Camera-type eye (tissue), 1 donor: ENCODE measurements at places on chromosomes 1 and 21. TPM values are rescaled to one million over a fixed set of nuclear protein-coding genes. Genes with fewer than 3 reads are reported as not detected.

Gene HTR6
- not detected for total RNA-seq

Gene TNNT2
- total RNA-seq = 10.0 TPM

Gene ZFP69B
- total RNA-seq = 10.4 TPM

Gene PGLYRP4
- total RNA-seq = 0.27 TPM

Gene TMEM54
- total RNA-seq = 10.6 TPM

Gene CR1L
- not detected for total RNA-seq

Gene RIPPLY3
- 0.60 TPM for total RNA-seq

Gene CIART
- 5.7 TPM for total RNA-seq

Gene HMCN1
- total RNA-seq = 20.4 TPM

Gene B3GALT2
- total RNA-seq = 25.5 TPM

Gene KRTAP13-3
- total RNA-seq = not detected

Gene RUNX3
- 0.49 TPM for total RNA-seq

Gene SRRM1
- total RNA-seq = 119 TPM
